ENCODE measurements at places on chromosomes 6 and 20.
A peak's percentile ranks its signal among the peaks of the same experiment; 100 is the strongest.

- DNase-seq = no peak
Measured at GRCh38 chr20:23541330-23541729, 27.0 kb downstream of the CST9L start.

- no peak for DNase-seq
Measured at GRCh38 chr6:41548841-41549642, 2.9 kb downstream of the FOXP4 start.

- DNase-seq = no peak
Measured at GRCh38 chr6:38767560-38767959, 52.4 kb downstream of the DNAH8 start.

GRCh38 chr6:72446430-72446829 is 175.4 kb upstream of the KCNQ5 start:
- DNase-seq = peak; percentile 43

GRCh38 chr6:7773322-7773721 is 47.4 kb downstream of the BMP6 start:
- DNase-seq = no peak

GRCh38 chr20:53592992-53593465 is 610 bp downstream of the ZNF217 start:
- peak; percentile 52 for DNase-seq

GRCh38 chr6:163634211-163635171 is 220.0 kb downstream of the QKI start:
- DNase-seq = no peak

- DNase-seq = peak; percentile 56
Measured at GRCh38 chr6:100664274-100665040, 199.7 kb upstream of the SIM1 start.

- DNase-seq = no peak
Measured at GRCh38 chr6:31144296-31144969, 5.6 kb upstream of the PSORS1C2 start.

DNA sequence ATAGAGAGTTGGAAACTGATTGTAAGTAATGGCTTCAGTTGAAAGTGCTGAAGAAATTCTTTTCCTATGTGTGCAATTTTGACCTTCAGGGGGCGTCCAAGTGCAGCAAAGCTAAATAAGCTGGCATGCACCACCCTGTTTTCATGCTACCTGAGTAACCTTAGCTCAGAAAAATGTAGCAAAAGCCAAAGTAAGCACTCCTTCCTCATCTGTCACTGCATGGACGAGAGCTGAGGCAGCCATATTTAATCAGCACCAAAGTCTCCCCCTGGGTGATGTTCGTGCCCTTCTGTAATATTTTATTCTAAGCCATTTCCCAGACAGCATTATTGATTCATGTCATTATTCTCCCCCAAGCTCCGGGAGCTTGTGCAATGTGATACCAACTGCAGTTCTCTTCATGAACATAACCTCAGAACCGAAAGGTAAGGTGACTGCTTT is 123.1 kb downstream of the RPS12 start:
- peak; percentile 63 for DNase-seq

DNA sequence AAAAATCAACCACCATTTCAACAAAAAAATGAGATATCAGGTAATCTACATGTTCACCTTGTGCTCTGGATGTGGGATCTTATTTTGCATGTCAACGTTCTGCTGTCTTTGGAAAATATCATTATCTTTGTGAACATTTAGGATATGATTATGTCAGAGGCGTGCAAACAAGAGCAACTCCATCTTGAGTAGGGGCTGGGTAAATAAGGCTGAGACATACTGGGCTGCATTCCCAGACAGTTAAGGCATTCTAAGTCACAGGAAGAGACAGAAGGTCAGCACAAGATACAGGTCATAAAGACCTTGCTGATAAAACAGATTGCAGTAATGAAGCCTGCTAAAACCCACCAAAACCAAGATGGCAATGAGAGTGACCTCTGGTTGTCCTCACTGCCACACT is 28.8 kb upstream of the ZBTB24 start:
- no peak for DNase-seq

DNA sequence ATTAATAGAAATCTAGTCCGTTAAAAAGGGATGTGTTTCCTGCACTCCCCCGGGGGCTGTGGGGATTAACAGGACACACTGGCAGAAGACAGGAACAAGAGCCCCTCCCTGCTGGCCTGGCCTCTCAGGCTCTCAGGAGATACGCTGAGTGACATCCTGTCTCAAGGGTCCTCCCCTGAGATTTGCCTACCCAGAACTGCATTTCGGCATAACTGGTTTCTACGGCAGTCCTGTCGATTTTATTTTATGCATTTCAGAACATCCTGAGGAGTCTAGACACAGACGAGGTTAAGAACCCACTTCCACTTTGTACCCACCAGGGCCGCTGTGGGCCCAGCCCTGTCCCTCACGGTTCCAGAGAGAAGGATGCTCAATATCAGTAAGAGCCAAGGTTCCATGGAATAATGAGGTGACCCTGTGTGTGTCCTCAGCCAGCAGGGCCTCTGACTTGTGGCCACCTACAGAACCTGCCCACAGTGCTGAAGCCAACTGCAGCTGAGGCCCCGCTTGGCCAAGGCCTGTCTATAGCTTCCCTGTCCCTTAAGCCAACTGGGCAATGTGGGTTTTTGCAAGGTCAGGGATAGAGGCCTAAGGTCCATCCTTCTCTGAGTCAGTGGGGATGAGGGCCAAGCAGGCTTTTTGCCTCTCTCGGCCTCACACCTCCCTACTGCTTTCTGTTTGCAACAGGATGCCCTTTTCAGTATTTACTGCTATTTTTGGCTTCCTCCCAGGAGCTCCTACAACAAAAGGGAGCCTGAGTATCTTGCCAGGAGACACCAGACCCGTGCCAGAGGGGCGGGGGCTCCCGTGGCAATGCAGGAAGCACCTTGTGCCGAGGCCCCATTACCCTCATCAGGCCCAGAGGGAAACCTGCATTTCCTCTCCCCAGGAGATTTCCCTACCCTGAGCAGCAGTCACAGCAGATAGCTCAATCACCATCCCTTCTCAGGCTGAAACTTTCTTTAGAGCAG is 14.7 kb downstream of the UQCC2 start:
- DNase-seq = peak; percentile 68

GRCh38 chr6:142289687-142290086 is 12.1 kb upstream of the ADGRG6 start:
- no peak for DNase-seq

- no peak for DNase-seq
Measured at GRCh38 chr6:21665392-21666200, 72.0 kb downstream of the SOX4 start.

DNA sequence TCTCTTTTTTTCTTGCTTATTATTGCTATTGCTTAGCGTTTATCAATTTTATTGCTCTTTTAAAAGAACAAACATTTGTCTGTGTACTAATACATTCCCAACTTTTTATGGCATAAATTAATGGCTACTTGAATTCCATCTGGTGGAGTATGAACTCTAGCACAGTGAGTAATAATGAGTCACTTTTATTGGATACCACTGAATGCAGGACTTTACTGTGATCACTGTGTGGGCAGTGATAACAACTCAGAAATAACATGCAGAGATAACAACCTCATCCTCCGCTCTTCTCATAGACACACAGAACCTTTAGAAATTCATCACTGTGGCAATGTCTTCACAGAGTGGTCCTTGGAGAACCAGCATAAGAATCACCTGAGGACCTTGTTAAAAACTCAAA is 174.9 kb upstream of the PRND start:
- DNase-seq = peak; percentile 87

- DNase-seq = no peak
Measured at GRCh38 chr6:142395768-142396231, 94.0 kb downstream of the ADGRG6 start.

GRCh38 chr6:46393161-46393939 is 97.9 kb downstream of the RCAN2 start:
- no peak for DNase-seq

- DNase-seq = peak; percentile 99
Measured at GRCh38 chr6:136077834-136078576, 172.1 kb downstream of the MTFR2 start.

DNA sequence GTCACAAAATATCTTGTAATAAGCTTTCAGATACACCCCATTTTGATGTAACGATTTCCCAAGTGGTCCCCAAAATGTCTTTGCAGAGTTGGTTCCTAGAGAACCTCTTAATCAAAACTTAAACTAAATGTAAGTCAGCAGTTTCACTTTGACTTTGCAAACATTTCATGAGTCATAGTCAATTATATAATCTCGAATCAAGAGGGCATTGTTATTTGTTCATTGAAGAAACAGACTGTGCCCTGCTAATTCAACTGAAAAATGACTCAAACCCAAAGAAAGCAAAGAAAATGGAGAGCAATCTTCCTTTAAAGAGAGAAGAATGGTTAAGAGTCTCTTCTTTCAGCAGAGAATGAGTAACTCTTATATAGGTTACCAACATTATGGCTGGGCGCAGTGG is 58.3 kb downstream of the IPCEF1 start:
- DNase-seq = peak; percentile 41

DNA sequence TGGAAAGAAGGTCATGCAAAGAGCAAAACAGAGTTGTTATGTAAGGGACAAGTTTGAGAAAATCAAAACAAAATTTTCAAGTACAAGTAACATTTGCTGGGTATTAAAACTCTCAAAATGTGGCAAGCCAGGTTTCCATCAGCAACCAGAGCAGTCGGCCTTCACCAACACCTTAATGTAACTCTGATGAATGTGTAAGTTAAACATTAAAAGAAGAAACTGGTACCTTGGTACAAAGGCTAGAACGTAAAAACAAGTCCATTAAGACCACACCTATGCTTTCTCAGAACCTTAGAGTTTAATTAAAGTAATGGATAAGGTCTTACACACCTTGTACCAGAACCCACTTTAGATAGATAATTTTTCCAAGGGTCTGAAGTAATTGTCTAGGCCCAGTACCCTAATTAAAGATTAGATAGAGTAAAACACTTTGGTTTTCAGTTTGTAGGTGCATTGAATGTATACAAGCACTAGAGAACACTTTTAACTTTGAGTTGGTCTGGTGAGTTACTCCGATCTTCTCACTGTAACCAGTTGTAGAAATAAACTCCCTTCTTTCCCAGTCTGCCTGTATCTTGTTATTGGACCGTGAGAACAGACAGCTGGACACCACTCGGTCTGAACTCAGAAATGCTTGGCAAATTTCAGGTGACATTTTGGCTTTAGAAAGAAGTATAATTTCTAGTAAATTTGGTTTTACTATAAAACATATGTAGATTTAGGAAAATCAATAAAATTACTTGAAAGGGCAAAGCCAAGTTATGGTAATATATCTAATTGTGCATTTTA is 319.4 kb downstream of the HTR1B start:
- no peak for DNase-seq

DNA sequence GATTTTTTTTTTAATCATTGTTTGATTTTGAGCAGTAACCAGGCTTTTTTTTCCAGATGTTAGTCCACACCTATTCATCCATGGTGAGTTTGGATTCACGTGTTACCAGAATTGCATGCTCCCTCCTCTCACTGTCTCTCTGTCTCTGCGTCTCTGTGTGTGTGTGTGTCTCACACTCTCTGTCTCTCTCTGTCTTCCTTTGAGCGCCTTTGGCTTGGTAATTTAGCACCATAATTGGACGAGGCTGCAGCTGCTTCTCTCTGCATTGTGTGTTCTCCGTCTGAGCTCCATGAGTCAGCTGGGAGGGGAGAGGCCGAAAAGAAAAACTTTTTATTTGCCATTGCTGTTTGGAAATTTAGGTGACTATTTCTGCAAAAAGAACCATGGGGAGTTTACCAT is 3.4 kb downstream of the TFAP2B start:
- peak; percentile 16 for DNase-seq

DNA sequence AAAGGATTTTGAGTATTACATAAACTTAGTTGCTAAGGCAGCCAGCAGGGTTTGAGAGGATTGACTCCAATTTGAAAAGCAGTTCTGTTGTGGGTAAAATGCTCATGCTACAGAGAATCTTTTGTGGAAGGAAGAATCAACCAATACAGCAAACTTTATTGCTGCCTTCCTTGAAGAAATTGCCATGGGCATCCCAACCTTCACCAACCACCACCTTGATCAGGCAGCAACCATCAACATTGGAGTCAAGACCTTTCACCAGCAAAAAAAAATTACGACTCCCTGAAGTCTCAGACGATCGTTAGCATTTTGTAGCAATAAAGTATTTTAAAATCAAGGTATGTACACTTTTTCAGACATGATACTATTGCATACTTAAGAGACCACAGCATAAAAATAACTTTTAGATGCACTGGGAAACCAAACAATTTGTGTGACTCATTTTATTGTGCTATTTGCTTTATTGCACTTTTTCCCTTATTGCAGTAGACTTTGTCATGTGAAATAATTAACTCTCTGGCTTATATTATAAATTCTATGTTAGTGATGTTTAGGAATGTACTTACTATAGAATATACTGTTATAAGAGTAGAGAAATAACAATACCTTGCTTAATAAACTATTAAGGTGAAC is 390.8 kb downstream of the CDKAL1 start:
- DNase-seq = peak; percentile 7

DNA sequence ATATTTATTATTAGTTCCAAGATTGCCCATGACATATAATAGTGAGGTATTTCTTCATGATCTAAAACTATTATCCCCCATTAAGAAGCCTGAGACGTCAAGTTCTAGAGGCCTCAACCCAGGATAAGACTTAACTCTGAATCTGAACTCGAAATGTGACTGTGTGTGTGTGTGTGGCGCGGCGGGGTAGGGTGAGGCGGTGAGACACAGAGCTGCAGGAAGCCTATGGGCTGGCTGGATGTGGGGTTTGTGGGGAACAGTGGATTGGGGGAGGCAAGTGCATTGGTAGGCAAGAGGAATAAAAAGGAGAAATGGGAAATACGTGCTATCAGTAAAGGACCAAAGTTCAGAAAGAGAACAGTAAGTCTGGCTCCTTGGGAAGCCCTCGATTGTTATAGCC is 66.5 kb upstream of the RNF146 start:
- no peak for DNase-seq

DNA sequence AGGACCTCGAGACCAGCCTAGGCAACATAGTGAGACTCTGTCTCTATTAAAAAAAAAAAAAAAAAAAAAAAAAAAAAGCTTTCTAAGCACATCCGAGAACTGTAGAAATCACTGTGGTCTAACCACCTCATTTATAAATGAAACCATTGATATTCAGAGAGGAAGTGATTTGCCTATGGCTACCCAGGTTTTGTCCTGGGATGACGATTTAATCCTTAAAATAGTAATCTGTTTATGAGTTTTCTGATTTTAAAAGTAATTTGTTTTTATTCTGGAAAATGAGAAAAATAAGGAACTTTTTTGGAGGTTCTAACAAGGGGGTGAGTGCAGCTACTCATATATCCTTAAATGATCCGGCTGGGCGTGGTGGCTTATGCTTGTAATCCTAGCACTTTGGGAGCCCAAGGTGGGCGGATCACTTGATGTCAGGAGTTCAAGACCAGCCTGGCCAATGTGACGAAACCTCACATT is 6.5 kb upstream of the BTN3A2 start:
- no peak for DNase-seq

- no peak for DNase-seq
Measured at GRCh38 chr6:5713519-5713918, 293.2 kb downstream of the NRN1 start.

- DNase-seq = no peak
Measured at GRCh38 chr6:129700666-129701065, 9.3 kb downstream of the ARHGAP18 start.
